ENCODE measurements at places on chromosomes 5 and 9.

GRCh38 chr9:100074093-100074492 is 24.7 kb downstream of the ERP44 start:
- DNase-seq, result no peak

DNA sequence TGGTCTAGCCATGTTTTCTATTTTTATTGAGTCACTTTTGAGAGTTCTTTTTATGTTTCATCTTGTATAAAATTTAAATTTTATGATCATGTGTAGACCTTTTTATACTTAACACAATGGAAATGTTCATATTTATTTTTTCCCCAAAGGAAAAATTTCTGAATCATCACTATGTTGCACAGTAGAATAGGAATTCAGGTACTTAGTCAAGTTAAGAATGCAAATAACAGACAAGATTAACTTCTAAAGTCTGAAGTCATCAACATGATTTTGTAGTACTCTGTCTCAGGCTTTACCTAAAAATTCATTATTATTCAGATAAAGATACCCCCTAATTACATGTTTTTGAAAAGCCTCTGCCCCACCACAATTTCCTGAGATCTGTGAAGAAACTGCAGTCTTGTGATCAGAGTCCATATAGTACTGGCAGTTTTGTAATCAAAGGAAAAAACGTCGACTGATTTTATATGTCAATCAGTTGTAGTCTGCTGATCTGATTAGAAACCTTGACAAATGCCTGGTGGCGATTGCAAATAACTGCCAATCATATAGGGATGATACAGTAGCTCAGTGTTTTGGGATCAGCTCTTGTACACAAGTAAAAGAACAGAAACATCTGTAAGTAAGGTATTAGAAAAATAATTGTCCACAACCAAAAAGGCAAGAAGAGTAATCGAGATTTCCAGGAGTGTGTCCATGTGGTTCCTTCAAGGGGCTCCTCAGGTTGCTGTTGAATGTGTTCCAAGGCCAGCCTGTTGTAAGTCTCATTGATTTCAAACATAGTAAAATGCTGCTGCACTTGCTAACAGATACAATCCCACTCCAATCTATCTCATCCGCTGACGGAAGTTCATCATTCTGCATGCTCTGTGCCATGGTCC is 352.4 kb downstream of the ARRDC3 start:
- DNase-seq, result no peak

GRCh38 chr5:107474716-107475489 is 195.8 kb downstream of the EFNA5 start:
- DNase-seq, result no peak

- DNase-seq, result no peak
Measured at GRCh38 chr9:114591291-114591787, 3.8 kb downstream of the ATP6V1G1 start.

- DNase-seq, result no peak
Measured at GRCh38 chr9:92276331-92277032, 17.0 kb downstream of the IARS1 start.

DNA sequence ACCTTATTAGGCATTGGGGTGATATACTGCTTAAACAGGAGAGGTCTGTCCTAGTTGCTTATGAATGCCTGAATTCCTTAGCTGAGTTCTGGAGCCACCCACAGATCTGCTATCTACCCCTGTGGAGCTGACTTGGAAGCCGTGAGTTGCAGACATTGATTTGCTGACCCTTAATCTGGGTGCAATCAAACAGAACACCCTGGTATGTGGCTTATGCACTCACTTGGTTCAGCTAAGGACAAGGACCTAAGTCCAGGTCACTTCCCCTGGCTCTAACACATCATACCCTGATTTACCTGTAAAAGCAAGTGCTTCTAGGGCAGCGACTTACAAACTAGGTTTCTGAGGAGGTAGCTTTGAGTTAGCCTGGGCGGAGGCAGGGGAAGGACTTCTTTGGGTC is 41.6 kb upstream of the TLR4 start:
- no peak for DNase-seq

GRCh38 chr9:71098801-71099200 is 22.6 kb downstream of the TRPM3 start:
- no peak for DNase-seq

DNA sequence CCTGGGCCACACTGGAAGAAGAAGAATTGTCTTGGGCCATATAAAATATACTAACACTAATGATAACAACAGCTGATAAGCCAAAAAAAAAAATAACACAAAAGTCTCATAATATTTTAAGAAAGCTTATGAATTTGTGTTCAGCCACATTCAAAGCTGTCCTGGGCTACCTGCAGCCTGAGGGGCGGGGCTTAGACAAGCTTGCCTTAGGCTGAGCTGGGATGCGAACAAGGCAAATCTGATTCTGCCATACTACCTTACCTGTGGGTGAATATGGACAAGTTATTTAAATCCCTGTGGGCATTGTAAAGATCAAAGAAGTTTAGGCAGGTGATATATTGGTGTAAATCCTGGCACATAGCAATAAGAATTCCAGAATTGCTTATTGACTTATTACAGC is 212.3 kb upstream of the ATP10B start:
- no peak for DNase-seq

- DNase-seq, result no peak
Measured at GRCh38 chr9:135885100-135885853, 22.1 kb downstream of the CAMSAP1 start.

- DNase-seq, result no peak
Measured at GRCh38 chr5:114355086-114355830, 6.6 kb upstream of the KCNN2 start.

Data from activated CD8-positive, alpha-beta memory T cell treated with anti-CD3 and anti-CD28 coated beads for 1 hour (primary cell).